CD4-positive, alpha-beta T cell treated with Interferon gamma for 1 hour (primary cell): ENCODE measurements at places on chromosomes 12 and 14.

DNA sequence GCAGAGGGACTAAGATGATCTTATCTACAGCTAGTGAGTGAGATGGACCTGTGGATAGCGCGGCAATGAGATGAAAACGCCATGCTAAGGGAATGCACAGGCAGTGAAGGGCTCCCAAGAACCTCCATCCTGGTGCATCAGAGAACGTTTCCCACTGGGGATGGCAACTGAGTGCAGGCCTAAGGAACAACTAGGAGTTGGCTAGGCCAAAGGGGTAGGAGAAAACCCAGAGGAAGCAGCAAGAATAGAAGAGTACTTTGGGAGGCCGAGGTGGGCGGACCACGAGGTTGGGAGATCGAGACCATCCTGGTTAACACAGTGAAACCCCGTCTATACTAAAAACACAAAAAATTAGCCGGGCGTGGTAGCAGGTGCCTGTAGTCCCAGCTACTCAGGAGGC, 24.6 kb upstream of the BATF start:
- no peak for DNase-seq

- no peak for DNase-seq
Measured at GRCh38 chr12:47023311-47023710, 56.1 kb upstream of the PCED1B start.

GRCh38 chr14:67502867-67503266, 14.3 kb upstream of the TMEM229B start:
- no peak for DNase-seq

DNA sequence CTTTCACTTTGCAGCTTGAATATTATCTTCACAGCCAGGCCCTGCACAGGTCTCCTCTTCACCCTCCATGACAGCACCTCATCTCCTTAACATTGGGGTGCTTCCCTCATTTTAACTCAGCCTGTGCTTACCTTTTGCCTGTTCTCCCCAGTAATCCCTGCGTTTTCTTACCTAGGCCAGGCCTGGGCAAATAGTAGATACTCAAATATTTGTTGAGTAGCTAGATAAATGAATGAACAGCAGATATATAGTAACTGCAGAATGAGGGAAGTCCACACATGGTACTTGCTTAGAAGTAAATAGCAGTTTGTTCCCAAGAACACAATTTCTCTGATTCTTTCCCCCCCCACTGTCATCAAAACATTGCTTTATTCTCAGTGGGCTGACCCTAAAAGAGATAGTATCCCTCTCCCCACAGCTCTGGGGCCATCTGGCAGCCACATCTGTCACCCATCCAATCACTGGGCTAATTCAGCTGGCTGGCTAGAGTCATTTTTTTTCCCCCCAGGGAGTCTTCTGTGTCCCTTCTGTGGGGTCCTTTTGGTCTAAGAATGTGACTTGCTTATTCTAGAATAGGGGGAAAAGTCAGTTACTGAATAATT, 43.2 kb downstream of the APPL2 start:
- no peak for DNase-seq

DNA sequence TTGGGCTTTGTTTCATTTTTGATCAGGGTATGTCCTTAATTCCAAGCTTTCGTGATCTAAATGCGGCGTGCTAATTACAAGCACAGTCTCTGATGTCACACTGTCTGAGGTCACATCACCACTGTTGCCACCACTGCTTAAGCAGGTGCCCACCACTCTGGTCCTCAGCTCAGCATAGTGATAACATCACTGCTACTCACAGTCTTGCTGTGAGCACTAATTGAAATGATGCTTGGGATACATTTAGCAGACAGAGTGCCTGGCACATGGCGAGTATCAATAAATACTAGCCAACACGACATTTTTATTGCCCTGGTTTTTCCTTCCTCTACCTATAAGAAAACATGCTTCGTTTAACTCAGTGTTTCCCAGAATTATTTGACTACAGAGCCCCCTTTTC, 7.9 kb downstream of the RILPL2 start:
- DNase-seq = no peak

DNA sequence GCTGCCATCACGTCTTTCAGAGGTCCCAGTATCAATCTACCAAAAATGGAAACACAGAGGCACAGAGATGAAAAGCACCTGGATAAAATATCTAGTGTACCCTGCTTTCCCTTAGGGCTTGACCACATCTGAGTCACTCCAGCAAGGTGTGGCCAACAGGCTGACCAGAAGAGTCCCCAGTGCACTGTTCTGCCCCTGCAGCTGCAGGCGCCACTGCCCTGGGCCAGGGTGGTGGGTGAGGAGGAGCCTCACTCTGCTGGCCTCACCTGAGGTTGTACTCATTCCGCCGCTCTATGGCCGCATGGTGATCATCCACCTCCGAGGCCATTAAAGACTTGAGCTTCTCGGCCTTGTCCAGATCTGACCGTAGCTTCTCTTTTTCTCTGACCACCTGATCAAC, 60.4 kb downstream of the NIN start:
- no peak for DNase-seq

DNA sequence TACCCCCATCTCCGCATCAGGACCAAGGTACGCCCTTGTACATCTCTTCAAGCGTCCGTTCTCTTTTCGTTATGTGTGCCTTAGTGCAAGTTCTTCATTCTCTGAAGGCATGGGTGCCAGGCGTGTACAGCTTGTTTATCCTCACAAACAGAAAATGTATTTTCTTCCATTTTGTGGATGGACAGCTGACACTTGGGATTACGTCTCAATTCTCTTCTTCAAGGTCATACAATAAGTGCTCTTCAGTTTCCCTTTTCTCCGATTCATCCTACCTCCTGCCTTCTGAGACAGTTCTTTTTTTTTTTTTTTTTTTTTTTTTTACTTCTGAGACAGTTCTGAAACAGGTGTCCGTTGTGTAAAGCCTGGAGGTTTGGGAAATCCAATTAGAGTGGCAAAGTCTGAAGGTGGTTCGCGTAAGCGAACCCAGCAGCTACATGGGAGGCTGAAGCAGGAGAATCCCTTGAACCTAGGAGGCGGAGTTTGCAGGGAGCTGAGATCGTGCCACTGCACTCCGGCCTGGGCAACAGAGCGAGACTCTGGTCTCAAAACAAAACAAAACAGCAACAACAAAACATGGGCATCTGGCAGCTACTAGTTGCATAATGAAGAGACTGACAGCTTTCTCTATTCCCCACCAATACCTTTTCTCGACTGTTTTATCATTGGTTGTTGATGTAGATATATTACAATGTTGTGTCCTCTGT, 734 bp downstream of the COX6A1 start:
- DNase-seq = no peak

GRCh38 chr14:26743284-26743683, 145.5 kb upstream of the NOVA1 start:
- DNase-seq = no peak

DNA sequence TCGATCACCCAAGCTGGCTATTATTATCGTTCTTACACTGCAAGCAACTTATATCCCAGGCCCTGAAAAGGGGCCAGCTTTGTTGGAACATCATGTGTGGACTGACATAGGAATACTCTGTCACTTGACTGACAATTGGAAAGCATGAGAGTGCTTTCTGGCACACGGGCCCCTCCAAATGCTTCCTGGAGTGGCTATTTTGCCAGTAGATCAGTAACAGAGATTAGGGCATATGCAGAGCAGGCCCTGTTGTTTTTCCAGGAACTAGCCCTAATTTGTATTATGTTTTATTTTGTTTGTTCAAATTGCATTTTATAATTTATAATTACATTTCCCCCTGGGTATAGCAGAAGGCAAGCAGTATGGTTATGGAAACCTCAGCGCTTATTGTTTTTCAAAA, 170.1 kb upstream of the FRMD6 start:
- DNase-seq = no peak
